Bronchial epithelial cell (primary cell): ENCODE measurements at places on chromosomes 6 and 20. TPM values are rescaled to one million over a fixed set of nuclear protein-coding genes. Genes with fewer than 3 reads are reported as not detected.

The APCDD1L gene
- total RNA-seq: under 0.01 TPM in 1 of 2 replicates, not detected in the other

The RAET1L gene
- total RNA-seq: 0.79 and 20.4 TPM in 2 replicates

- DNase-seq: no peak
These were observed 8.5 kb downstream of the TFEB start for GRCh38 chr6:41726876-41727275.

The OR2H2 gene
- not detected in 2 replicates for total RNA-seq

GRCh38 chr20:57828696-57829095 lies 118.9 kb upstream of the PMEPA1 start:
- no peak for DNase-seq

The RAB44 gene
- under 0.01 TPM in 2 replicates for total RNA-seq

- peak; percentile 17 for DNase-seq
These were observed 47.8 kb downstream of the ARHGAP40 start for GRCh38 chr20:38649275-38649891.

DNA sequence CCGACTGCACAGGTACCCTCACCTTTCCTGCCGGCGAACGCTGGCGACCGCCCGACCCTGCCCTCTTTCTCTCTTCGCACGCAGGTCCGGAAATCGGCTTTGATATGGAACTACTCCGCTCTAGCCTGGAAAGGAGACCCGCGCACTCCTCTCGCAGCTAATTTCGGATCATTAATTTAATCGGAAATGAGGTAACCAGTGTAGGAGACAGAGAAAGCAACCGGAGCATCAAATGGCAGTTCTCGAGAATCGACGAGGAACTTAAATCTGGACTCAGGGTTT lies 949 bp upstream of the ATXN1 start:
- DNase-seq: no peak

The TRIM15 gene
- total RNA-seq: not detected in 2 replicates

GRCh38 chr6:11621119-11621518 lies 83.6 kb downstream of the TMEM170B start:
- DNase-seq: peak; percentile 12

The GJA10 gene
- not detected in 2 replicates for total RNA-seq

DNA sequence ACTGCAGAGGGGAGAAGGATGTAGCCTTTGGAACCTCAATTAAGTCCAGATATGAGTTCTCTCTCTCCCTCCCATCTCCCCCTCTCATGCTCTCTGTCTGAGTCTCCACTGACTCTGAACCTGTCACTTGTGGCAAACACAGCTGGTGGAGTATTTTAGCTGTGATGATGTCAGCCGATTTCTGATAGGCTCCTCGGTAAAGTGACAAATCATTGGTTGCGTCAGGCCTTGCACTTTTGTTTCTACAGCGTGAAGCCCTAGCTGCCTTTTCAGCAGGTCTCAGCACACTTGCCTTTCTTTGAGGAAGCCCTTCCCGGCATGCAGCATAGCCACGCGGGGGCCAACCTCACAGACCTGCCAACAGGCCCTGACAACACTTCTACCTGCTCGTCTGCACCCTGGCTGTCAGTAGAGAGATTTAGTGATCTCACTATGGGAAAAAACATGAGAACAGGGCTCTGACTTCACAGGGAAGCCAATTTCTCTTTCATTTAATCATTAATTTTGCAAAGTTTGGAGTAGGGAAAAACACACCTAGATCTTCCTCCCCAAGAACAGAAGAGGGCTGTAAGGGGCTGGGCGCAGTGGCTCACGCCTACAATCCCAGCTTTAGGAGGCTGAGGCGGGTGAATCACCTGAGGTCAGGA lies 84.4 kb downstream of the GMPR start:
- peak; percentile 96 for DNase-seq

GRCh38 chr6:132445201-132445951 lies 44.1 kb upstream of the MOXD1 start:
- peak; percentile 84 for DNase-seq

DNA sequence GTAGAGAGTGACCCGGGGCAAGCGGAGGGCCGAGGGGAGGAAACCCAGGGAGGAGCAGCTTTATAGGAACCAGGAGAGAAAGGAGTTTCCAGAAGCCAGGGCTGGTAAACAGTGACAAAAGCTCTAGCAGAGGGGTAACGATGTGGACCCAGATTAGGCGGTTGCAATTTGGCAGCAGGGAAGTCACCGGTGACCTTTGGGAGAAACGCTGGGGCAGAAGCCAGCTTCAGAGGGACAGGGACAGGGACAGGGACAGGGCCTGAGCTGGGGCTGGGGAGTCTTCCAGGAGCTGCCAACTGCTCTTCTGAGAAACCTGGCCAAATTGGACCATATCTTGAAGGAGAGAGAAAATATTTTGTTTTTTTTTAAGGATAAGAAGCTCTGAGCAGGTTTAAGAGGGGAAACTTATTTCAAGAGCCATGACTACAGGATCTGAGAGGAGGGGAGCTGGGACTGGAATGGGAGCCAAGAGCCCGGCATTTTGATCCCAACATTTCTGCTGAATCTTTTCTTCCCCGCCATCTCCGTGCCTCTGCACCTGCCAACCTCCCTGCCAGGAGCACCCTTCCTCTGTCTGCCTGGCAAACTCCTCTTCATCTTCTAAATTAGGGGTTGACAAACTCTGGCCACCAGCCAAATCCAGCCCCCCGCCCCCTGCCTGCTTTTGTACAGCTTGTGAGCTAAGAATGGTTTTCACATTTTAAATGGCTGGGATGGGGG lies 22.6 kb upstream of the PREX1 start:
- DNase-seq: no peak

- DNase-seq: peak; percentile 39
These were observed 624.7 kb downstream of the UTRN start for GRCh38 chr6:144909753-144910285.

The BANF2 gene
- total RNA-seq: not detected in 2 replicates

GRCh38 chr6:41021832-41022231 lies 17.2 kb downstream of the UNC5CL start:
- DNase-seq: peak; percentile 71

The TMEM170B gene
- total RNA-seq: under 0.01 and 0.13 TPM in 2 replicates

The PCSK2 gene
- not detected in 2 replicates for total RNA-seq
